ENCODE measurements at places on chromosomes 2 and 18. TPM values are rescaled to one million over a fixed set of nuclear protein-coding genes. Genes with fewer than 3 reads are reported as not detected.

DNA sequence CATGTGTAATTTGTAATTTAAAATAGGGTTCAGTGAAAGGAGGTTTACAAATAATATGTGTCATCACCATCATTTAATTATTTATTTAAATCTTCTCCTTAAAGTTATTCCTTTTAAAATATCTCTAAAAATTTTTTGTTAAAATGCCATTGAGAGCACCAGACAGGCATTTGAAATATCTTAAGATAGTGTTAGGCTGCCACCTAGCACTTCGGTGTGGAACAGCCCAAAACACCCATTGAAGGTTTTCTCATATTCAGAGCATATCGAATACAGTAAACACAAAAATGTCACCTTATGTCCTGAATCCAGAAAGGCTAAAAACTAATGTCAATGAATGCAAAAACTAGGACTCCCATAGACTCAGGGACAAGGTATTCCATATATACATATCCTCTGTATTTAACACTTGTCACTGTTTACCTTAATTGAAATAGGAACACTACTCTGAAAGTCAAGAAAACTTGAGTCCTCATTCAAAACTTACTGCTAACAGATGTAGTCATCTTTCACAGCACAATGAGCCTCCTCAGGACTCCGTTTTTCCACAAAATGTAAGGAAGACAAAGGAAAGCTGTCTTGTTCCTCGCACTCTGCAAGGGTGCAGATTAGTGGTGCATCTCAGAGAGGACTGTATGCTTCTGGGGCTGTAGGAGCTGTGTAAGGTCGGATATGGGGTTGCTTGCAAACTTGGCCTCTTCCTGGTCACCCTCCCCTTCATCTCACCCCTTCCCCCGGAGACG lies 329.5 kb downstream of the PAX3 start:
- DNase-seq: peak; percentile 46

GRCh38 chr2:232296776-232297525 lies 81.6 kb upstream of the ALPP start:
- DNase-seq: no peak

Gene SERPINB3
- total RNA-seq: not detected

DNA sequence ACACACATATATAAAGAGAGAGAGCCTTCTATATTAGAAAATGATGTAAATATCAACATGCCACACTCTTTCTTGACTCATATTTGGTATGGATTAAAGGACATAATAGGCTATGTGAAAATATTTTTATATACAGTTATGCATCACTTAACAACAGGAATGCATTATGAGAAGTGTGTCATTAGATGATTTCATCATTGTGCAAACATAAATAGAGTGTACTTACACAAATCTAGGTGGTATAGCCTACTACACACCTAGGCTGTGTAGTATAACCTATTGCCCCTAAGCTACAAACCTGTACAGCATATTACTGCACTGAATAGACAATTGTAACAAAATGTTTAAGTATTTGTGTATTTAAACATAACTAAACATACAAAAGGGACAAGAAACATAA lies 354.8 kb upstream of the CNTNAP5 start:
- no peak for DNase-seq

DNA sequence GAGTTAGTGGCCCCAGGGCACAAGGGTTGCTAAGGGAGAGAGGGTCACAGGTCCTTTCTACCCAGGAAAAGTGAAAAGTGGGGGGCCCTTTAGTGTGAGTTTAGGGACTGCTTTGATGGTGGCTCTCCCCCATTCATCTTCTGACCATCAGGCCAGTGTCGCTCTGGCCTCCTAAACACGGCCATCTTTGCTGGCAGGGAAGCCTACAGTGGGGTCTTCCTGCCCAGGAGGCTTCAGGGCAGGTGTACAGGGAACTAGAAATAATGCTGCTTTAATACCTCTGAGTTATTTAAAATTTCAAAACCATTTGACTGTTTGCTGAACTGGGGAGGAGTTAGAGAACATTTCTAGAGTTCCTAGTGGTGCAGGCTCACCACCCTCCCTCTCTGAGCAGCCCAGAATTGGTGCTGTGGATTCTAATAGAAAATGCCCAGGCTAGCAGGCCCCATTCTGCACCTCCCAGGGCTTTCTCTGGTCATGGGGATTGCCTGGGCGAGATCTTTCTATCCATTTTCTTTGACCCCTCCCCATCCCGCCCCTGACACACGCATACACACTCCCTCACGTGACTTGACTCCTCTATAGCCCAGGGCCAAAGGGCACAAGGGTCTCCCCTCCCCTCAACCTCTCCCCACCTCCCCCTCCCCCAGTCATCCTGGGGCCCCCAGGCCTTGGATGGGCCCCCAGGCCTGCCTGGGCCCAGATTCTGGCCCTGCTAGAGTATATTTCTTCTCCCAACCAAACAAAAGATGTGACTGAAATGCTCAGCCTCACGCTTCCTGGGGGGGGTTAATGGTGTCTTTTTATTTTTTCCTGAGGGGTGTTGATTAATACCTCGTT lies 3.1 kb downstream of the PKDCC start:
- DNase-seq: no peak

Measured in endothelial cell (in vitro differentiated cells).